ENCODE measurements at places on chromosomes 13 and 19. TPM values are rescaled to one million over a fixed set of nuclear protein-coding genes. Genes with fewer than 3 reads are reported as not detected.

Gene ARRDC5
- 0.15 TPM for total RNA-seq

- no peaks in the 10 kb centered on the region for H3K36me3 ChIP-seq
- H3K4me1 ChIP-seq, result peaks cover 6% of the 10 kb centered on the region
- no peak for DNase-seq
- H3K27ac ChIP-seq, result peak overlapping the region; percentile 97
- no peak overlapping the region for H3K4me3 ChIP-seq
- no peaks in the 10 kb centered on the region for H3K27me3 ChIP-seq
Observed at GRCh38 chr19:18306209-18306887, 16.5 kb downstream of the LSM4 start.

DNA sequence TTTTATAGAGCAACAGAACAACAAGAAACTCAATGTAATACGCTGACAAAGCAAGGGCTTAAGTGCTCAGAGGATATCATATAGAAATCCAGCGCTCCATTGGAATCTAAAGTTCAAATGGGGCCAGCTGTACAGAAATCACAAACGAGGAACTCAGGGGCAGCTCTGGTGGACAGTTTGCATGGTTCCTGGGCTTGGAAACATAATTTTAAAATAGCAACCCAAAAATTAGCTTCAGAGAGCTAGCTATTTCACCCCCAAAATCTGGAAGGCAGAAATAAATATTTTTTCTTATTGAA, 19.2 kb upstream of the LATS2 start:
- no peaks in the 10 kb centered on the region for H3K27me3 ChIP-seq
- H3K4me3 ChIP-seq, result no peak overlapping the region
- H3K27ac ChIP-seq, result no peak overlapping the region
- no peaks in the 10 kb centered on the region for H3K36me3 ChIP-seq
- H3K4me1 ChIP-seq, result no peaks in the 10 kb centered on the region

- no peak overlapping the region for H3K4me3 ChIP-seq
- no peaks in the 10 kb centered on the region for H3K27me3 ChIP-seq
Observed at GRCh38 chr19:49231389-49231788, 73.8 kb downstream of the TRPM4 start.

DNA sequence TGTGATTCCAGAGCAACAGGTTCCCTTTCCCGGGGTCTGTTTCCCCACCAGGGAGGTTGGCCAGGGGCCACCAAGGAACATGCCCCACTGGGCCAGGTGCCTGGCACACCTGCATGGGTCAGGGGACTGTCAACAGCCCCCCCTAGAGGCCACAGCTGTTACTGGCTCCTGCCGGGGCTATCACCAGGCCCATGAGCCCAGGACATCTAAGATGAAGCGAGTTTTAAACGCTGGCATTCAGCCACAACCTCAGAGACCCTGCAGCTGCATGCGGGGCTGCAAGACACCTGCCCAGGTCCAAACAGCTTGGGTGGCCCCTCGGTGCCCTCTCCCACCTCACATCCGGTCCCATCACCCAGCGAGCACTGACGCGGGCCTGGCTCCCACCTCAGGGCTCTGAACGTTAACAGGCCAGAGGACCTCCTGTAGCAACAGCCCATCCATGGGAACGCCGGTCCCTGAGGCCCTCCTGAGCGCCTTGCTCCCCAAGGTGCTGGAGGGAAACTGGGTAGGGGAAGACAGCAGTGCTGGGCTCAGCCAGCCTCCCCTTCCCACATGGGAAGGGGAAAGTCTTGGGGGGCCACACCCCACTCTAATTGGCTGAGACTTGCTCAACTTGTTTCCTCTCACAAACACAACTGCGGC, 12.0 kb downstream of the KHSRP start:
- H3K27me3 ChIP-seq, result no peaks in the 10 kb centered on the region
- H3K4me3 ChIP-seq, result no peak overlapping the region
- H3K27ac ChIP-seq, result no peak overlapping the region
- no peaks in the 10 kb centered on the region for H3K4me1 ChIP-seq
- H3K36me3 ChIP-seq, result peaks cover 27% of the 10 kb centered on the region
- peak; percentile 73 for DNase-seq

GRCh38 chr13:37647031-37647650, 48.6 kb upstream of the POSTN start:
- DNase-seq, result no peak
- no peak overlapping the region for H3K4me3 ChIP-seq
- no peaks in the 10 kb centered on the region for H3K27me3 ChIP-seq
- H3K36me3 ChIP-seq, result no peaks in the 10 kb centered on the region
- no peak overlapping the region for H3K27ac ChIP-seq

DNA sequence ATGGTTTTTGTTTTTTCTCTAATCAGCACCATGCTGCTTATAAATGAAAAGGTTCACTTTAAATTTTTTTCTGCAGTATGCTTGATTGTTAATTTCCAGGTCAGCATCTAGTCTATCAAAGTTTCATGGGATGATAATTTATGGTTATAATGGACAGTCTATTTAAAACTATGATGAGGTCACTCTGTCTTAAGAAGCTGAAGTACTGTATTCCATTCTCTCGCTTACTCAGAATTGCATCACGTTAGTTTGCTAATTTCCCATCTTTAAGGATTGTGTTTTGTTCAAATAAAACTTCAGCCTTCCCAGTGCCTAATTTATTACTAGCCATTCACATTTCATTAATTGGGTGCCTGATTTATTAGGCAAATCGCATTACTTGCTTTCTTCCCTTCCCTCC, 94.3 kb downstream of the GPC6 start:
- H3K27me3 ChIP-seq, result no peaks in the 10 kb centered on the region
- no peak overlapping the region for H3K27ac ChIP-seq
- no peak for DNase-seq
- H3K36me3 ChIP-seq, result no peaks in the 10 kb centered on the region

DNA sequence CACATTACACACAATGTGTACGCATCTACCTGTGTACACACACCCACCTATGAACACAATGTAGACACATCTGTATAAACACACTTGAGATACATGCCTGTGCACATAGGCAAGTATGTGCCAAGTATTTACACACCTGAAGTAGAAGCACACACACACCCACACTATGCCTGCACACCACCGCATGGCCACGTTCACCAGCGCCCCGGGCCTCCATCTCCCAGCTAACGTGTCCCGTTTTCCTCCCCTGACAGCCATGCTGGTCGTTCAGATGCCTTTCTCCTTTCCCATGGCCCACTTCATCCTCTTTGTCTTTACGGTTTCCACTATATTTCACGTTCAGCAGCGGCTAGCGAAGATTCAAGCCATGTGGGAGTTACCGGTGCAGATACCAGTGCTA, 6.9 kb downstream of the FUT2 start:
- H3K4me3 ChIP-seq, result no peak overlapping the region
- no peaks in the 10 kb centered on the region for H3K4me1 ChIP-seq
- DNase-seq, result no peak
- no peaks in the 10 kb centered on the region for H3K27me3 ChIP-seq
- H3K27ac ChIP-seq, result no peak overlapping the region

- peak overlapping the region; percentile 80 for H3K4me3 ChIP-seq
- H3K27ac ChIP-seq, result peak overlapping the region; percentile 99
- H3K4me1 ChIP-seq, result peaks cover 5% of the 10 kb centered on the region
- DNase-seq, result no peak
Observed at GRCh38 chr13:52449331-52450011, 963 bp downstream of the VPS36 start.

DNA sequence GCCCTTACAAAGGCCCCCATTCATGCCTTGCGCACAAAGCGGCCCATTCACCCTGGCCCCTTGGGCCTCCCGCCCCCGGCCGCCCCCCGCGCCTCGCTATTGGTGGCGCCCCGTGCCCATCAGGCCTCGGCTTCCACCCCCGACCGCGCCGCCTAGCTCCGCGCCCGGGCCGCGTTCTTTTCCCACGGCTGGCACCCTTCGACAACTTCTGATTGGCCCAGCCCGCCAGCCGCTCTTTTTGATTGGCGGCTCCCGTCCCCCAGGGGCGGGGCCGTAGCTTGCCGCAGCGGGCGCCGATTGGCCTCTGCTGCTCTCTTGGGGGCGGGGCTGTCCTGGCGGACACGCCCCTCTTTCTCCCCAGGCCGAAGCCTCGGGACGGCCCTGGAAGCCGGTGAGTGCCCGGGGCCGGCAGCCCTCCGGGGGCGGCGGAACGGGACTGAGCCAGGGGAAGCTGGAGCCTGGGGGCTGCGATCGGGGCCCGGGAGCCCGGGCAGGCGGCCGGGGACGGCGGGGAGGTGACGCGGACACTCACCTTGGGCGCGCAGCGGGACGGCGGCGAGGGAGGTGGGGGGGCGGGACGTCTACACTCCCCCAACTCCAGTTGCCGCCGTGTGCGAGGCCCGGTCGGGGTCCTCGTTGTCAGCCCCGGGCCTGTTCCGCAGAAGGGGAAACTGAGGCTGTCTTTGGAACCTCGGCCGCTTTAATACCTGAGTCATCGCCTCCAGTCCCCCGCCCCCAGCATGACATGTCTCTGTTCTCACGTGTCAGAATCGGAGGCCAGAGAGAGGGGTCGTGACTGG, at the start of gene MYH14:
Gene MYH14, plus strand, starts transcription at position 342 of the 800 bp plus-strand sequence. CDS start 6,744 bp downstream, outside the sequence.
- H3K27ac ChIP-seq, result peak within 1 kb of the TSS; percentile 88
- H3K27me3 ChIP-seq, result peaks cover 11% of the 10 kb centered on the region
- no peaks in the 10 kb centered on the region for H3K4me1 ChIP-seq
- no peaks in the 10 kb centered on the region for H3K36me3 ChIP-seq
- DNase-seq, result peak; percentile 91

Gene MVB12A
- total RNA-seq, result 53.1 TPM

GRCh38 chr13:80199585-80200292, 141.2 kb downstream of the SPRY2 start:
- H3K27me3 ChIP-seq, result no peaks in the 10 kb centered on the region
- H3K4me1 ChIP-seq, result no peaks in the 10 kb centered on the region
- H3K27ac ChIP-seq, result no peak overlapping the region

Gene TSKS
- total RNA-seq, result not detected

DNA sequence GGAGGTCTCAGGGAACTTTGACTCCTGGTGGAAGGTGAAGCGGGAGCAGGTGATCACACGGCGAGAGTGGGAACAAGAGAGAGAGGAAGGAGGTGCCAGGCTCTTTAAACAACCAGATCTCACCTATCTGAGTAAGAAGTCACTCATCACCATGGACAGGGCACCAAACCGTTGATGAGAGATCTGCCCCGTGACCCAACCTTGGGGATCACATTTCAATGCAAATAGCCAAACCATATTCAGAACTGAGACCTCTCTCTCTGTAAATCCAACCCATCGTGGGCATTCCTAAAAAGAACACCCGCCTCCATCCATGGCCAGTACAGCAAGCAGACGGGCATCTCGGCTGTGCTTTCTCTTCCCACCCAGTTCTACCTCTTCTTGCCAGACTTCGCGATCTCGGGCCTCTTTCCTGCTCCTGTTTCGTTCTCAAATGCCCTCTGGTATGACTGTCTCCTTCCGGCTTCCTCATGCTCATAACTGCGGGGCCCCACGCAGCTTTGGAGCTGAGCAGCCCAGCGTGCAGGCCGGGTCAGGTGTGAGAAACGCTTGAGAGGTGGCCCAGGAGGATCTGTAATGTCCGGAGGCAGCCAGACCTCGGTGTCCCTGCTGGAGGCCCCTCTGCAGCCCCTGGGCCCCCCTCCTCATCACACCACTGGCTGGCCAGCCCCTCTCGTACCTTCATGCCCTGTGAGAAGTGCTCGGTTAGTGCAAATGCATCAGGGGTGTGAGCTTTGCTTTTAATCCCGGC, 97.0 kb upstream of the GPR183 start:
- no peaks in the 10 kb centered on the region for H3K4me1 ChIP-seq
- H3K27me3 ChIP-seq, result no peaks in the 10 kb centered on the region
- no peaks in the 10 kb centered on the region for H3K36me3 ChIP-seq
- no peak overlapping the region for H3K4me3 ChIP-seq
- DNase-seq, result no peak

Gene SHISA7
- not detected for total RNA-seq

Gene ERICH4
- total RNA-seq, result not detected

Gene CAPNS1
- 794 TPM for total RNA-seq

GRCh38 chr13:31965361-31966066, 66.1 kb upstream of the FRY start:
- no peaks in the 10 kb centered on the region for H3K4me1 ChIP-seq
- H3K27ac ChIP-seq, result no peak overlapping the region
- H3K27me3 ChIP-seq, result no peaks in the 10 kb centered on the region
- no peak overlapping the region for H3K4me3 ChIP-seq

Gene ATP4B
- total RNA-seq, result not detected

GRCh38 chr19:55287361-55288079, 3.7 kb downstream of the BRSK1 start:
- no peak overlapping the region for H3K4me3 ChIP-seq
- no peaks in the 10 kb centered on the region for H3K4me1 ChIP-seq
- H3K36me3 ChIP-seq, result no peaks in the 10 kb centered on the region
- no peak overlapping the region for H3K27ac ChIP-seq
- no peak for DNase-seq

DNA sequence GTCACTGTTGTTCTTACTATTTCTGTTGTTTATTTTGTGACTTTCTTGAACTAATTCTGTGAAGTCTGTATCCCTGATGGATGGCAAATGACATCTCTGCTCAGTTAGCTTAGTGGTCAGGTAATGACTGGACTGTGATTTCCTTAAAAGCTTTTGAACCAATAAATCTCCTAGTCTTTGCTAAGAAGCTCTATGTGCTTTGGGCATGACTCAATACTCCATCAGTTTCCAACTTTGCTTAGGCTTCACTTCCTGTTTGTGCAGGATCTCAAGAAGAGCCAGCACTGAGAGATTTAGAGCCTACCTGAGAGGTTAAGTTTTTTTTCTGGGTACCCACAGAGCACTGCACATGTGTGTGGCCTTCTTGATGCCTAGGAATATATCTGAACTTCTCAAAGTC, 329.7 kb upstream of the HTR2A start:
- no peak overlapping the region for H3K4me3 ChIP-seq
- H3K27me3 ChIP-seq, result no peaks in the 10 kb centered on the region
- no peaks in the 10 kb centered on the region for H3K36me3 ChIP-seq
- no peak overlapping the region for H3K27ac ChIP-seq
- DNase-seq, result no peak

GRCh38 chr13:43879755-43880181, at the start of gene LACC1:
LACC1 (plus strand) TSS chr13:43879904; CDS start chr13:43880986, 1,082 bp downstream.
- H3K27ac ChIP-seq, result peak within 1 kb of the TSS; percentile 93
- H3K4me1 ChIP-seq, result no peaks in the 10 kb centered on the region
- H3K4me3 ChIP-seq, result peak within 1 kb of the TSS; percentile 64
- no peaks in the 10 kb centered on the region for H3K27me3 ChIP-seq

DNA sequence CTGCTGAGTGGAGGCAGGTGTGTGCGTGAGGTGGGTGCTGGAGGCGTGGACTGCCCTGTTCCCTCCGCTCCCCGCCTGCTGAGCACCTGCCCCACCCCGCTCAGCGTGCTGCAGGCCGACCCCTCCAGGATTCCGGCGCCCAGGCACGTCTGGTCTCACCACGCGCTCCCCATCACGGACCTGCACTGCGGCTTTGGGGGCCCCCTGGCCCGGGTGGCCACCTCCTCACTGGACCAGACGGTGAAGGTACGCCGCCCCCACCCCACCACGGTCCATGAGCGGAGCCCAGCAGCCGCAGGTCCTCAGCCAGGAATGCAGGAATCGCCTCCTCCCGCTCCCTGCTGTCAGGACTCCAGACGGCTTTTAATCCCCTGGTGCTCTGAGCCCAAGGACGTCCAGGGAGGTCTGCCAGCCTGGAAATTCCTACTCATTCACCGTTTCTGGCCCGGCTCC, 6.0 kb downstream of the WDR18 start:
- H3K4me1 ChIP-seq, result no peaks in the 10 kb centered on the region
- no peaks in the 10 kb centered on the region for H3K27me3 ChIP-seq
- no peak overlapping the region for H3K4me3 ChIP-seq
- no peaks in the 10 kb centered on the region for H3K36me3 ChIP-seq

Gene ZFP82
- 2.0 TPM for total RNA-seq

- H3K4me1 ChIP-seq, result no peaks in the 10 kb centered on the region
Observed at GRCh38 chr13:106917024-106917571, 349.2 kb upstream of the ARGLU1 start.

- H3K27me3 ChIP-seq, result no peaks in the 10 kb centered on the region
- H3K36me3 ChIP-seq, result no peaks in the 10 kb centered on the region
- no peak overlapping the region for H3K4me3 ChIP-seq
Observed at GRCh38 chr13:51249770-51250741, 27.9 kb downstream of the FAM124A start.

Gene YJU2
- total RNA-seq, result 15.8 TPM

Gene ZNF846
- 9.2 TPM for total RNA-seq
